ENCODE measurements at places on chromosomes 2 and 18.

DNA sequence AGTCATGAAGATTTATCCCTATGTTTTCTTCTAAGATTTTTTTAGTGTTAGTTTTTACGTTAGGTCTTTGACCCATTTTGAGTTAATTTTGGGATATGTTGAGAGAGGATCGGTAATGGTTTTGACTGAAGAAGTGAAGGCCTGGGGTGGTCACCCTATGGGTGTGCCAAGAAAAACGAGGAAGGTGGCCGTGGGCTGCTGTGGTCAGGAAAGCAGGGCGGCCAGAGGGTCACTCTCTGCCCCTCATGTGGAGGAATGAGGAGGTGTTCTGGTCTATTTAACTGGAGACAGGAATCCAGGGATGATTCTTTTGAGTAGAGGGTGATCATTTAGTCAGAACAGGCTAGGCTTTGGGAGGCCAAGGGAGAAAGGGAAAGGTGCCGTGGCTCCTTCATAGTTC is 50.7 kb downstream of the MYO7B start:
- DNase-seq: no peak

GRCh38 chr2:35160871-35161270 is 1194.7 kb upstream of the CRIM1 start:
- no peak for DNase-seq

- DNase-seq: no peak
Measured at GRCh38 chr2:230674966-230675672, 37.5 kb upstream of the CAB39 start.

GRCh38 chr2:177759443-177759842 is 313.1 kb downstream of the PDE11A start:
- DNase-seq: no peak

GRCh38 chr2:214156971-214157370 is 253.9 kb upstream of the VWC2L start:
- DNase-seq: no peak

GRCh38 chr2:216023055-216023648 is 9.8 kb upstream of the MREG start:
- DNase-seq: no peak

DNA sequence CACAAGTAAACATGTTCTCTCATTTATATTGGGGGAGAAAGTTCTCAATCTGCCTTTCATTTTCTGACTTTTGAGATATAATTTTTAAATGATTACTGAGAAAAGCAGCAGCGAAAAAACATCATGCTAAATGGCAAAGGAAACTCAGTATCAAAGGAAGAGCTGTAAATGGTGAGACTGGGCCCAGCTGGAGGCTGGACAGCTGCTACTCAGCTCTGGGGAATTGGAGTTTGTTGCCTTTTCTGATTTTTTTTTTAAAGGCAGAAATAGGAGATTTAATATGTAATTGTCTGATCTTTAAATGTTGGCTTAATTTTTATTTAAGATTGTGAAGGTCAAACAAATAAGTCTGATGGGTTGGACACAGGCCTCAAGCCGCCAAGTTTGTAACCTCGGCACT is 137.1 kb upstream of the TACR1 start:
- DNase-seq: no peak

DNA sequence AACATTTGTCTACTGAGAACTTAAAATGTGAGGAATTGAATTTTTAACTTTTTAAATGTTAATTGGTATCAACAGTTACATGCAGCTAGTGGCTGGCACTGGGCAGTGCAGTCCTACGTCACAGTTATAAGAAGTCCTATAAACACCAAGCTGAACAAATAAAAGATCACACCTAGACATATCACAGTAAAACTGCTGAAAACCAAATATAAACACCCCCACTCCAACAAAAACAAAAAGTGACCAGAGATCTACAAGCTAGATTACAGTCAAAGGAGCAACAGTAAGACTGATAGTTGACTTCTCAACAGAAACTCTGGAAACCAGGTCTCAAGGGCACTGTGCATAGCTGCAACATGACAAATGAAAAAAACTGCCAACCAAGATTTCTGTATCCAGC is 19.4 kb downstream of the TLK1 start:
- no peak for DNase-seq

DNA sequence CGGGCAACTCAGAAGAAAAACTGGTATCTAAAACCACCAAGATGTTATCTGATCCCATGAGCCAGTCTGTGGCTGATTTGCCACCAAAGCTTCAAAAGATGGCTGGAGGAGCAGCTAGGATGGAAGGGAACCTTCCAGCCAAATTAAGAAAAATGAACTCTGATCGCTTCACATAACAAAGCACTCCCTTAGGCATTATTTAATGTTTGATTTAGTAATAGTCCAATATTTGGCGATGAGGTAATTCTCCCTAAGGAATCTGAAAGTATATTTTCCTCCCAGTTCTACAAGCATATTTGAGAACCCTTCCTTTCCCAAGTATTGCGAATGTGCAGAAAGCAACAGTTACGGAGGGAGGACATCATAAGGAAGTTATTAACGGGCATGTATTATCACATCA is 156.6 kb downstream of the KCNJ3 start:
- DNase-seq: no peak

GRCh38 chr2:60589104-60589503 is 35.6 kb upstream of the BCL11A start:
- DNase-seq: no peak

DNA sequence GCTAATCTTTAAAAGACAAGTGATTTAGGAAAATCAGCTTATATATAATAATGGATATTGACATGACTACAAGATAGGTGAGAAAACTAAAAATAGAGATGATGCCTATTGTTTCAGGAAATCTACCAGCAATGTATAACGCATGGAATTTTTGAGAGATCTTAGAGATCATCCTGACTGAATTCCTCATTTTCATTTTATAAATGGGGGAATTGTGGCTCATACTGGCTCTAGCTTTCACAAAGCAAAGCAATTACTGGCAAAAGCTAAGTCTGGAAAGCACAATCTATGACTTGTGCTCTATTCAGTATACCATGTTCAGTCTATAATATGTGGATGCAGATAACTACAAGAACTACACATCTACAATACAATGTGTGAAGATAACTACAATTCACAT is 51.9 kb upstream of the FANCL start:
- no peak for DNase-seq

GRCh38 chr2:206837775-206838174 is 72.4 kb downstream of the FASTKD2 start:
- DNase-seq: no peak

DNA sequence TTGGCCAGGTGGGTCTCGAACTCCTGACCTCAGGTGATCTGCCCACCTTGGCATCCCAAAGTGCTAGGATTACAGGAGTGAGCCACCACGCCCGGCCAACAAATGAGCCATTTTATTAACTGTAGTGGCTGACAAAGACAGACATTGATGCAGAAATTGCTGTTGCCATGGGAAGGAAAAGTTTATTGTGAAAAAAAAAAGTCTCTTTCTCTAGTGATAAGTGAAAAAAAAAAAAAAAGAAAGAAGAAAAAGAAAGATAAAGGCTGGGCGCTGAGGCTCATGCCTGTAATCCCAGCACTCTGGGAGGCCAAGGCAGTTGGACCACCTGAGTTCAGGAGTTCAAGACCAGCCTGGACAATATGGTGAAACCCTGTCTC is 39.8 kb upstream of the RAB1A start:
- DNase-seq: no peak

GRCh38 chr2:205659922-205660321 is 22.4 kb upstream of the NRP2 start:
- no peak for DNase-seq

GRCh38 chr2:230869914-230870543 is 5.3 kb downstream of the ITM2C start:
- no peak for DNase-seq

GRCh38 chr18:66548747-66549146 is 55.1 kb downstream of the CDH19 start:
- no peak for DNase-seq

DNA sequence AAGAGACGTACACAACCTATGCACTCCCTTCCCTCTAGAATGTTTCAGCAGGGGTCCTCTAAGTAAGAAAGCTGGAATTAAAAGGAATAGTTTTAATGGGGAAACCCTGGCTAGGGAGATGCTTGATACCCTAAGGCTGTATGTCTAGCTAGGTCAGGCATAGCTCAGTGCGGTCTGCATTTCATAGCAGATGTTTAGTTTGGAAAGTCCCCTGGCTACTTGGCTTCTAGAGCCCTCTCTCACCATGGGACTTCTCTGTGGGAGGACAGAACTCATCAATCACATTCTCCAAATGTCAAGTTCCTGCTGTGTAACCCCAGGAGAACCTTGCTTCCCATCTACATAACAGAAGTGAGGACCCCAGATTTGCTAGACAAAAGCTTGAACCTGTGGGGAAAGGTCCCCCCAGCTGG is 24.1 kb upstream of the ANXA4 start:
- DNase-seq: no peak

- no peak for DNase-seq
Measured at GRCh38 chr2:207315131-207315530, 149.4 kb upstream of the KLF7 start.

GRCh38 chr2:177298191-177298590 is 33.7 kb upstream of the NFE2L2 start:
- DNase-seq: no peak

- no peak for DNase-seq
Measured at GRCh38 chr2:130819608-130820278, 17.0 kb upstream of the ARHGEF4 start.

- DNase-seq: no peak
Measured at GRCh38 chr18:79904357-79905147, 46.9 kb downstream of the SLC66A2 start.

Measured in progenitor cell of endocrine pancreas (in vitro differentiated cells).